ENCODE measurements at places on chromosomes 2 and 18. TPM values are rescaled to one million over a fixed set of nuclear protein-coding genes. Genes with fewer than 3 reads are reported as not detected.

- no peak for DNase-seq
Measured at GRCh38 chr18:60049172-60049571, 149.4 kb downstream of the PMAIP1 start.

DNA sequence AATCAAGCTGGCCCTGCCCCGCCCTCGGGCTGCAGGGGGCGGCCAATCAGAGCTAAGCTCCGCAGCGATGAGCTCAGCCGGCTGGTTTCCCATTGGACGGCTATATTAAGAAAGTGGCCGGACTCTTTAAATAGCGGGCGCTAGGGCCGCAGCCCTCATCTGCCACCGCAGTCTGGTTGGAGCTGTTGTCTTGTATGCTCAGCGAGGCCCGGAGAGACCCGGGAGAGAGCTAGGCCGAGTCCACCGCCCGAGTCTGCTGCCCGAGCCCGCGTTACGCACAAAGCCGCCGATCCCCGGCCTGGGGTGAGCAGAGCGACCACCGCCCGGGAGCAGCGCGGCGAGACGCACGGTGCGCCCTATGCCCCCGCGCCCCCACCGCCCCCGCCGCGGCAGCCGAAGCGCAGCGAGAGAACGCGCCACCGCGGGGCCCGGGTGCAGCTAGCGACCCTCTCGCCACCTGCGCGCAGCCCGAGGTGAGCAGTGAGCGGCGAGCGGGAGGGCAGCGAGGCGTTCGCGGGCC is at the start of gene RHOB:
RHOB (plus strand) TSS at position 158 of the 520 bp plus-strand sequence. CDS start 392 bp downstream, outside the sequence.
- peak; percentile 86 for DNase-seq

GRCh38 chr2:140759426-140760156 is 1371.2 kb downstream of the LRP1B start:
- no peak for DNase-seq

DNA sequence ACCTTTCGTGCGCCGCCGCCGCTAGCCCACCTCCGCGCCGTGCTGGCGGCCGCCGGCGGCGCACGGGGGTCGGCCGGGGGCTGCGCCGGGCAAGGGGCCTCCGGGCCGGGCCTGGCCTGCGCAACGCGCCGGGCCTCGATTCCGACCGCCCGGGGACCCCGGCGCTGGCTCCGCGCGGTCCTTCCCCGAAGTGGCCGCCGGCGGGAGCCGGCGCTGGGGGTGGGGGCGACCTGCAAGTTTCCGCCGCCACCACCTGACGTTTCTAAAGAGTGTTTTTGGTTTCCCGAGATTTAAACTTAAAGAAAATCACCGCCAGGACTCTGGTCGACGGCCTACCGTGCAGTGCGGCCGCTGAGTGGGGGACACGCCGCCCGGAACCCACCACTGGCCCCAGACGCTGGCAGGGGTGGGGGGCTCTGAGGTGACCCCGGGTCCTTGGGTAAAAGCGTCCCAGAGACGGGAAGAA is 3.8 kb upstream of the GATA6 start:
- no peak for DNase-seq

GRCh38 chr18:72727038-72727655 is 140.6 kb downstream of the NETO1 start:
- no peak for DNase-seq

DNA sequence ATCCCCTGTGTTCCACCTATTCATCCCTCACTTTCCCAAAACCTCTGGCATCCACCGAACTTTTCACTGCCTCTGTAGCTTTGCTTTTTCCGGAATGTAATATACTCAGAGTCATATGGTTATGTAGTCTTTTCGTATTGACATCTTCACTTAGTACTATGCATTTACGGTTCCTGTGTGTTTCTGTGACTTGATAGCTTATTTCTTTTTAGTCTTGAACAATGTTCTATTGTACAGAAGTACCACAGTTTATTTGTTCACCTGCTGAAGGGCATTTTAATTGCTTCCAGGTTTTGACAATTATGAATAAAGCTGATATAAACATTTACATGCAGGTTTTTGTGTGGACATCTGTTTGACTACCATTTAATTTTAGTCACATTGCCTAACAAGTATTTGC is 154.7 kb upstream of the DOK6 start:
- no peak for DNase-seq

DNA sequence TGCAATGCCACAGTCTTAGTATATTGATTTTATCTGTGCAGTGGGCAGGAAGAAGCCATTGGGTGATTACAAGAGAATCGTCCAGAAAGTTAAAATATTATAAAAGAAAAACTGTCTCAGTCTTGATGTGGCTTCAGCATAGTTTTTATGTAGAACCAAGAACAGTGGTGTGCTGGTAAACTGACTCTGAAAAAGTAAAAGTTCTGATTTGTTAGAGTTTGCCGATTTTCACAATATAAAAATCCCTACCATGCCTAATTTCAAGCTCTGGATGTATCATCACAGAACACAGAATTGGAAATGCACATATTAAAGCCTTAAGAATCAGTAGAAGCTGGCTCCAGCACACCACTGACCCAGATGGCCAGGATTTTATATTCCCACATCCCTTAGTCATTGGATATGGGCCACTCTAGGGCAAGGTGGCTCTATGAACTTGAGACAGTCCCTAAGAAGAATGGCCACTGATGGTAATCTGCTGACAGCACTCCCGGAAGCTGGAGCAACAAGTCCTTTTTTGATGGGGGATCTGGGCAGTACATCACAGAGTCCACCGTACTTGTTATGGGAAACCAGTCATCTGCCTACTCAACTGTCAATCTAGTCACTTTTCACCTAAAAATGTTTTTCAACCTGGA is 9.3 kb upstream of the PLEKHM3 start:
- DNase-seq: no peak

GRCh38 chr18:79556829-79557585 is 122.6 kb upstream of the CTDP1 start:
- DNase-seq: no peak

GRCh38 chr2:215374002-215374401 is 61.9 kb downstream of the FN1 start:
- no peak for DNase-seq

GRCh38 chr2:198604599-198604998 is 800.2 kb downstream of the PLCL1 start:
- no peak for DNase-seq

GRCh38 chr2:207768168-207768865 is 1.4 kb downstream of the FZD5 start:
- DNase-seq: no peak

- no peak for DNase-seq
Measured at GRCh38 chr2:106997204-106997603, 111.2 kb upstream of the ST6GAL2 start.

- no peak for DNase-seq
Measured at GRCh38 chr18:55997151-55997561, 409.2 kb upstream of the TCF4 start.

GRCh38 chr2:80515964-80516363 is 211.4 kb upstream of the LRRTM1 start:
- DNase-seq: no peak

GRCh38 chr18:11906176-11906575 is 1.9 kb downstream of the MPPE1 start:
- DNase-seq: no peak

DNA sequence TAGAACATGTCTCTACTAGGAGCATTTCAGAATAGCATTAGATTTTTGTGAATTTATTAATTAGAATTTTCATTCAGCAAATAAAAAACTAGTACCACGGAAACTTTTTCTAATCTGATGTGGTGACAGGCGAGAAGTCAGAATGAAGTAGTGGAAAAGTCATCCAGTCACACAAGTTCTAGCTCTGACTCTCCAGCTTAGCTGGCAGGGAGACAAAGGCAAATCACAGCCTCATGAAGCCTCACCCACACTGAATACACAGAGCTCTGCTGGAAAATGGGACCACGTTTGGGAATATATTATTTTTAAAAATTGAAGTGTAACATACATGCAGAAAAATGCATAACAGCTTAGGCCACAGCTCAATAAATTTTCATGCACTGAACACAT is 86.1 kb downstream of the L3MBTL4 start:
- no peak for DNase-seq

DNA sequence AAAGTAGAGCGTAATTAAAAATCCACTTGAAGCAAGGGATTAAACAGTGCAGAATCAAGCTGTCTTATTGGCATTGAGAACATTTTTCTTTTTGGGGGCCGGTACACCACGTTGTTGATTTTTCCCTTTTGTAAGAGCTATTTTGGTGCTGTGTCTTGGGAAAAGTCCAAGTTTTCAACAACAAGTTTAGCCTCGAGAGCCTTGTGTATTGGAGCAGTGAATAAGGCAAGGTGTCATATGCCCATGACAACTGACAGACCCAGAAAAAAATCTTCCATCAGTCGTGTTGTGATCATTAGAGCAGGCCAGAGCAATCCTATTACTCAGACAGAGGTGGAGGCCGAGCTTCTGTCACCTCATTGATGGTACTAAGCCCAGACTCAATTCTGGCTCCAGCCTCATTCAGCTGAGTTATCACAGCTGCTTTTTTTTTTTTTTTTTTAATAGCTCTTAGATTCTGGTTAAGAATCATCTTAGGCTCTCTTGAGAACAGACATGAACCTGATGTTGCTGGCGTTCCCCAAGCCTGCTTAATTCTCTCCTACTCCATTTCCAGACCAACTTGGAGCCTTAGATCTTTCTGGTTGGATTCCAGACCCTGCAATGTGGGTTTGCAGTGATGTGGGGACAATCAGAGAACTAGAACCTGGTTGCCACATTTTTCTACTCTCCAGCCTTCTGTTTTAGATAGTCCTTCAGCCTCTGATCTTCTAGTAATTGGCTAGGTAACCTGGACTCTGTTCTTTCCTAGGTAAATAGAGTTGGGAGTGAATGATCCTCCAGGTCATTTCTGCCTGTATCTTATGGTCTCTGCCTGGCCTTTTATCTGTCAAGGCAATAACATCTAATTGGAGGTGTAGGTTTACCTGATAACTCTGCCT is 43.1 kb downstream of the MOGAT1 start:
- DNase-seq: no peak

DNA sequence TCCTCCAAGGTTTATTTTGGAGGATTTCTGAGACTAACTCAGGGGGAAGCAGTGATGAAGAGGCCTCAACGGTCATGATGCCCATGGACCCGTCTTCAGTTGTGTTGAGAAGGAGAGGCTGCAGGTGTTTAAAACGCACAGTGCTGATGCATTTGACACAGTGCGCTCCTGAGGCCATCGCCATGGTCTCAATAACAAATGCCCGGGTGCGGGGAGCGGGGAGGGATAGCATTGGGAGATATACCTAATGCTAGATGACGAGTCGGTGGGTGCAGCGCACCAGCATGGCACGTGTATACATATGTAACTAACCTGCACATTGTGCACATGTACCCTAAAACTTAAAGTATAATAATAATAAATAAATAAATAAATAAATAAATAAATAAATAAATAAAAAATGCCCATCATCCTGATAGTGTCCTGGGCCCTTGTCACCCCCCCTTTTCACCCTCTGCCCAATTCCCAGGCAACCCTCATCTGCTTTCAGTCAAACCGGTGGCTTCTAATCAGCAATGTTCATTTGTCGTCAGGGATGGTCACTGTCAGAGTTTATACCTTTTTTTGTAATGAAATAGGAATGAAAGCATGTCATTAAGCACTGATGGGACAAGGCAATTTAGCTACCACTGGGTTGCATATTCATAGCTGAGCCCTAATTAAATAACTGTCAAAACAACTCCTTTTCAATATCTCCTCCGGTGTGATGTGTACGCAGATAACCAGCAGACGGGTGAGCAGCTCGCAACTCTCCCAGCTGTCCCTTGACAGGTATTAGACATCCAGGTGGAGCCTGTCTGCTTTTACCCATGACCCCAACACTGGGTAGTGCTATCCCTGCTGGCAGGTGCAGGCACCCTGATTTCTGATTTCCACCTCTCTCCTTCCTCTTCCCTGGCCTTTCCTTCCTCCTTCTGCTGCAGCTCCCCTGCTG is 95.9 kb downstream of the KCNF1 start:
- no peak for DNase-seq

- DNase-seq: no peak
Measured at GRCh38 chr2:11348209-11348749, 3.8 kb upstream of the ROCK2 start.

- DNase-seq: no peak
Measured at GRCh38 chr18:24198461-24198860, 59.6 kb downstream of the CABYR start.

- DNase-seq: no peak
Measured at GRCh38 chr2:3296182-3296972, 81.2 kb downstream of the EIPR1 start.

DNA sequence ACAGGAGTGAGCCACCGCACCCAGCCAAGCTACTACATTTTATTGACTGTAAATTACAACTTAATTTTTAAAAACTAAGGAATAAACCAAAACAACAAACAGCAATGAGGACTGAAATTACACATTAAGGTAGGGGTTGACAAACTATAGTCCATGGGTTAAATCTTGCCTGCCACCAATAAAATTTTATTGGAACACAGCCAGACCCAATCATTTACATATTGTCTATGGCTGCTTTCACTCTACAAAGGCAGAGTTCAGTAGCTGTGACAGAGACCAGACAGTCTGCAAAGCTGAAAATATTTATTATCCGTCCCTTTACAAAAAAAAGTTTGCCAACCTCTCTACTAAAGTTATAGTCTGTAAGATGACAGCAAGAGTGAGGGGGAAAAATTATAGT is 24.3 kb upstream of the UGP2 start:
- no peak for DNase-seq

The TSPYL6 gene
- not detected for total RNA-seq

The OXER1 gene
- total RNA-seq: 1.1 TPM

The CCDC148 gene
- total RNA-seq: not detected

The DLX1 gene
- total RNA-seq: 0.09 TPM

The SGO2 gene
- 32.3 TPM for total RNA-seq

The CAPN13 gene
- not detected for total RNA-seq

The ACMSD gene
- not detected for total RNA-seq

The ACADL gene
- not detected for total RNA-seq

The MC4R gene
- total RNA-seq: not detected

The DSG3 gene
- total RNA-seq: not detected

The MYO5B gene
- total RNA-seq: not detected

The PNO1 gene
- 24.7 TPM for total RNA-seq

Measured in activated T-helper 2 cell treated with anti-CD3 and anti-CD28 coated beads, Interferon-gamma antibody, Interleukin-2, Interleukin-4, amounts not matched to agents 10 μg/mL and 5 μg/mL and 100 μg/mL, durations not matched to agents 14 hours and 24 hours and 36 hours (primary cell).